ENCODE measurements at places on chromosomes 5 and 9. TPM values are rescaled to one million over a fixed set of nuclear protein-coding genes. Genes with fewer than 3 reads are reported as not detected.

- no peaks in the 10 kb centered on the region for H3K36me3 ChIP-seq
- H3K27ac ChIP-seq: no peak overlapping the region
- H3K4me1 ChIP-seq: no peaks in the 10 kb centered on the region
- DNase-seq: no peak
Measured at GRCh38 chr5:9454012-9454481, 91.8 kb downstream of the SEMA5A start.

DNA sequence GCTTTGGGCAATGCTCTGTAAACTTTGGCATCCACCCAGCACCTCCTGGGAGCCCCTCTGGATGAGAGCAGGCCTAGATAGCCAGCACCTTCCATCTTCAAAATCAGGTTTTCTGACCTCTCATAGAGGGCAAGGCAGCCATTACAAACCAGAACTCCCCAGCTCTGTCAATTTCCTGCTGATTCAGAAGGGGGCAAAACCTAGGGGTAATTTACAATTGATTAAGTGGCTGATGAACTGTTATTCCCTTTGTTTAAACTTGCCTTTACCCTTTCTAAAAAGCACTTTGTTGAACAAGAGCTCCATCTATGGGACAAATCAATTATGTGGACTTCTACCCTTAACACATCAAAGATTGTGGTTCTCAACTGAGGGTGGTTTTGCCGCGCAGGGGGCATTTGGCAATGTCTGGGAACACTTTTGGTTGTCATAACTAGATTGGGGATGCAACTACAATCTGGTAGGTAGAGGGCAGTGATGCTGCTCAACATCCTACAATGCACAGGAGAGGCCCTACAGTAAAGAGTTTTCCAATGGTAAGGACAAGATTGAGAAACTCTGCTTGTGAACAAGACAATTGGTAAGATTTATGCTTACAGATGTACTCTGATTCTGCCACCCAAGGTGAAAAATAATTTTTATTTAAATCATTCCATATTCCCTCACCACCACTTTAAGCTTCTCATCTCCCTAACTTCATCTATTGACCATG, 184.1 kb downstream of the MARCHF11 start:
- H3K36me3 ChIP-seq: no peaks in the 10 kb centered on the region
- H3K27ac ChIP-seq: no peak overlapping the region
- no peak for DNase-seq
- no peaks in the 10 kb centered on the region for H3K4me1 ChIP-seq
- H3K27me3 ChIP-seq: no peaks in the 10 kb centered on the region
- H3K4me3 ChIP-seq: no peak overlapping the region

GRCh38 chr5:10192309-10192708, 57.4 kb downstream of the ATPSCKMT start:
- no peaks in the 10 kb centered on the region for H3K27me3 ChIP-seq
- no peaks in the 10 kb centered on the region for H3K36me3 ChIP-seq
- H3K4me3 ChIP-seq: no peak overlapping the region
- no peaks in the 10 kb centered on the region for H3K4me1 ChIP-seq
- no peak for DNase-seq

DNA sequence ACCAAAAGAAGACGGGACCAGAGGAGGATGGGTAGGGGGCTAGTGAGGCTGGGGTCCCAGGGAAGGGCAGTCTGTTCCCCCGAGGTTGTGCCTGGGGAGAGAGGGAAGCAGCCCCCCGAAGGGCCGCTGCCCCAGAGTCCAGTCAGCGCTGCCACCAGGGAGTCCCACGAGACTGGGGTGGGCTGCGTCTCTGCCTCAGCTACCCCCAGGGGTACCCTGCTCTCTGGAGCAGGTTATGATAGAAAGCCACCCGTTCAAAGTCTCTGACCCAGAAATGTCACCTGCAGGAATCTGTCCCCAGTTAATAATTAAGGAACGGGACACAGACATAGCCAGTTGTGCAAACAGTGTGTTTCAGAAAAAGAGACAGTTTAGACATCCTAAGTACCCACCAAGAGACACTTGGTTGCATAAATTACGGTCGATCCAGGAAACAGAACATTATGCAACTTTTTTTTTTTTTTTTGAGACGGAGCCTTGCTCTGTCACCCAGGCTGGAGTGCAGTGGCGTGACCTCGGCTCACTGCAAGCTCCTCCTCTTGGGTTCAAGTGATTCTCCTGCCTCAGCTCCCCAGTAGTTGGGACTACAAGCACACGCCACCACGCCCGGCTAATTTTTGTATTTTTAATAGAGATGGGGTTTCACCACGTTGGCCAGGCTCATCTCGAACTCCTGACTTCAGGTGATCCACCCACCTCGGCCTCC, 10.7 kb upstream of the AGPAT2 start:
- H3K27ac ChIP-seq: no peak overlapping the region
- DNase-seq: no peak
- H3K4me3 ChIP-seq: no peak overlapping the region
- no peaks in the 10 kb centered on the region for H3K36me3 ChIP-seq
- H3K27me3 ChIP-seq: no peaks in the 10 kb centered on the region

Gene MAPKAP1
- total RNA-seq: 44.4 TPM

Gene DOLK
- total RNA-seq: 14.8 TPM

Measured in ovary (tissue), 10 donors.